Putamen (tissue), 1 donor: ENCODE measurements at places on chromosomes 5 and 9.

DNA sequence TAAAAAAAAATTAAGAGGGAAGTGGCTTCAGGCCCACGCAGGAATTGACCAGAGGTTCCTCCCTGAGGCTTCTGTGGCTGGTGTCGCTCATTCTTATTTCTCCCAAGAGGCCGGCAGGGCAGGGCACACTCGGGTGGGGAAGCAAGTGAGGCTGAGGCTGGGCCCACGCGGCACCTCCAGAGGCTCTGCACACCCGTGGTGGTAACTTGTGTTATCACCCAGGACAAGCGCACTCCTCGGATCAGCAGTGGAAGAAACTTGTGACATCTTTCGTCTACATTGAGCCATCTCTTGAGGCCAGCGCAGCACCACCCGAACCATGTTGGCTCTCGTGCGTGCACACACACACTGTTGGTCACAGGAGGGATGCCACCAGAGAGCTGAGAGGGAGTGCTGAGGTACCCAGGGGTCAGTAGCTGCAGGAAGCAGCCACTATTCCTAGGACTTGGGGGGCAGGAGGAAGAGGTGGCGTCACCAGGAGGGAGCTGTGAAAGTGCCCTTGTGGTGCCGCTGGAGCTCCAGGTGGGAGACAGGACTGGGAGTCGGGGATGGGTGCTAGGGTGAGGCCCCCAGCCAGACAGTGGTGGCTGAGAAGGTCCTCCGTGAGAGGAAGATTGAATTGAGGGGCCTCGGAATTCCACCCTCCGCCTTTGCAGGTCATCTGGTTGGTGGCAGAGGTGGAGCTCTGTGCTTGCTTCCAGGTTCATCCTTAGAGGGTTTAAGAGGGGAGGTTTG is 6.4 kb downstream of the NDUFS6 start:
- DNase-seq = no peak

DNA sequence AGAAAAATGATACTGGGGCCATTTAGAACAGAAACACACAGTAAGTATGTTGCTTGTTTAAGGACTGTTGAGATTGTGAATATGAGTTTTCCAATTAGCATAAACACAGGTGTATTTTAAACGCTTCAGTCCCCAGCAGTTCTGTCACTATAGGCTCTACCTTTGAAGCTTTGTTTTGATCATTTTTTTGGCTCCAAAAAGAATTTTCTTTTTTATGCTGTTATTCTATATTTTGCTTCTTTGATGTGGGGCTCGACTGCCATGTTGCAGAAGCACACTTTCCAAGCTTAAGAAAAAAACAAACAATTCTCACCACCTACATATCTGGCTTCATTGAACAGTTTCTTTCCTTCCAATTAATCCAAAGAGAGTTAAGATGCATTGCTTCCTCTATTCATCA is 131.0 kb upstream of the DMAC1 start:
- DNase-seq = no peak

DNA sequence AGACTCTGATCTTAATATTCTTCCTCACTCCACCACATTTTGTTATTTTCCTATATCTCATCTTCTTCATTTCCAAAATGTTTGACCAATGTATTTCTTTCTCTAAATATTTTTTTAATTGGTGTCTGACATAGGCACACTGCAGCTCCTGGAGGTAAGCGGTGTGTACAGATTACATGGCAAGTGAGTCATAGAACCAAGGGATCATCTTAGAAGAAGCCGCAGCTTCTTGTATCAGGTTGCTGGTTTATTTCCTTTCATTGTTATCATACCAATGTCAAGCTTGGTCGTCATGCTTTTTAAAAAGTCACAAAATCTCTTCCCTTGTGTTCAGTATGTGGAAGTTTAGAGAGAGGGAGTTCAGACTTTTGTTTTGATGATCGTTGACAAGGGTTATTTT is 526.1 kb upstream of the CDH18 start:
- DNase-seq = no peak

DNA sequence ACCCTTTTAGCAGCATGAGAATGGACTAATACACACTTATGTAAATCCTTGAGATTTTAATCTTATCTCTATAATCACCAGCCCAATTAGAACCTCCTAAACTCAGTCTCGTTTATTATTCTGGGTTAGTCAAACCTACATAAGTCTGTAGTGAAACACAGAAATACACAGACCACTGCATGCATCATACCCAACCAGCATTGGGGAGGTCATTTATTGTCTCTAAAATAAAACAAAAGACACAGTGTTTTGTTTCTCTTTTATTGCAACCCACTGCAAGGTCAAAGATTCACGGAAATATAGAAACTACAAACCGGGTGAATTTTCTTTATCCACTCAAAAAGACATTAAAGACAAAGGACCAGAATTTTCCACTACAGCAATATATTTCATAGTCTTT is 188.1 kb upstream of the EFNA5 start:
- DNase-seq = no peak

- DNase-seq = no peak
Observed at GRCh38 chr9:84424931-84425330, 84.4 kb upstream of the SLC28A3 start.
